NCI-H526 (cell line): ENCODE measurements at places on chromosomes 6 and 20.

DNA sequence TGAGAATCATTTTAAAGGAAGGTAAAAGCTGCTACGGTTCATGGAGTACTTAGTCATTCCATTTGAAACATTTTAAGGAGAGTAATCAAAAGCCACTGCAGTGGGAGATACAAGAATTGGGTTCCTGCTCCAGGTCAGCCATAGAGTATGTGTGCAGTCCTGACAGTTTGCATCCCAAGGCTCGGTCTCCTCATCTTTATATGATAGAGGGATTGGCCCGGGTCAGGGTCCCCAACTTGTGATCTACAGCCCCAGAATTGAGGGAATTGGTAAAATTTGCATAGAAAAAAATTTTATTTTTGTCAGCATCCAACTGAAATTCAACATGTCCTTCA lies 147.4 kb upstream of the PRND start:
- no peak for DNase-seq

DNA sequence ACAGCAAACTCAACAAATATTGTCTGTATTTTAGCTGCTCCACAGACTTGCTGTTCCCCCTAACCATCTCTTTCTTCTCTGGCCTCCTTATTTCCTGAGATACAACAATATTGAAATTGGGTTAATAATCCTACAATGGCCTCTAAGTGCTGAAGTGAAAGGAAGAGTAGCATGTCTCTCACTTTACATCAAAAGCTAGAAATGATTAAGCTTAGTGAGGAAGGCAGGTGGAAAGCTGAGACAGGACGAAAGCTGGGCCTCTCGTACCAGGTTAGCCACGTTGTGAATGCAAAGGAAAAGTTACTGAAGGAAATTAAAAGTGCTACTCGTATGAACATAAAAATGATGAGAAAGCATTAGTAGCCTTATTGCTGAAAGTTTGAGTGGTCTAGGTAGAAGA lies 63.8 kb downstream of the ELOVL5 start:
- no peak for DNase-seq

GRCh38 chr20:51284871-51285270 lies 257.6 kb downstream of the NFATC2 start:
- DNase-seq: no peak

- DNase-seq: no peak
Observed at GRCh38 chr6:41228096-41228495, at the start of gene TREML4. Gene TREML4, plus strand, starts transcription at chr6:41228349. Its CDS starts 79 bp downstream, at chr6:41228428.
